ENCODE measurements at places on chromosomes 7 and 10.
A peak's percentile ranks its signal among the peaks of the same experiment; 100 is the strongest.

DNA sequence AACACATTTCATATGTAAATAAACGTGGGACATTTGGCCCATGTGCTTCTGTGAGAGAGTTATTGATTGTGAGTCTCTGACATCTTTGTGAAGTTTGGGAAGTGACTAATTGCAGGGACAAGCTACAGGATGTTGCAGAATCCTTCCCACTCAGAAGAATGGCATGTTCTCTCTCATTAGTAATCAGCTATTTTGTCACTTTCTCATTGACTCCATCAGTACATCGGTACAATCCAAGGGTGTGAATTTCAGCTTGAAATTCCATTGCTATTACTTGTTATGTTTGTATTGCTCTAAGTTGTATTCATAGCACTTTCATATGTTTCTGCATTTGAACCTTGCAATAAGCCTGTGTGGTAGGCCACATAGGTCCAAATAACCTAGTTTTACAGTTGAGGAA is 100.0 kb upstream of the KCNMA1 start:
- DNase-seq = no peak

- DNase-seq = no peak
These were observed 70.9 kb downstream of the GCC1 start for GRCh38 chr7:127514499-127514898.

DNA sequence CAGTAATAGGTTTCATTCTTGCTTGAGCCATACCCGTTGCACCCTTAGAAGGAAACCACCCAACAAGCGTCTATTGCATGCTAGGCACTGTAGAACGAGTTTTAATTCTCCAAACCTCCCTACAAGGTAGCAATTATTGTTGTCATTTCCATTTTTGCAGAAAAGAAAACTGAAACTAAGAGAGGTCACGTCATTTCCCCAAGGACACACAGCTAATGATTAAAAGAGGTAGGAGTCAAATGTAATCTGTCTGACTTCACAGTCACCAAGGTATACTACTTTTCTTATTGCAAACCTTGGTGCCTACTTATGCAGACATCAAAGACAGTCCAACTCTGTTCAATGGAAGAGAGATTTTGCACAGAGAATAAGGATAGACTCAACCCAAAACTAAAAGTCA is 49.1 kb upstream of the C1QL3 start:
- no peak for DNase-seq

GRCh38 chr7:37181550-37181932 is 267.1 kb downstream of the ELMO1 start:
- DNase-seq = no peak

DNA sequence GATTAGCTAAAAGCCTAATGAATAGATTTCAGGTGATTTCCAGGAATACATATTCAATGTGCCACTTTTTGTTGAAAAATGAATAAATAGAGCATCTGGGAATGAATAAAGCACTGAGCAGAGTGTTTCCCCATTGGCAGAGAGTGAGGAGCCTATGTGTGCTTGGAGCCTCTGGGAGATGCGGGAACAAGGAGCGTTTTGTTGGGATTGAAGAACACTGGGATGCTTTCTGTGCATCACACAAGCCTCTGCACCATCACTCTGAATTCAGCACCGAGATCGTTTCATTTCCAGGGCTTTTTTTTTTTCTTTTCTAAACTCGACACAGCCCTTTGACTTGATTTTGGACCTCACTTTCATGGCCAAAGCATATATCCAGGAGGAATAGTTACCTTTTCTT is 111.4 kb downstream of the BAMBI start:
- DNase-seq = no peak

- DNase-seq = peak; percentile 13
These were observed 534 bp upstream of the ACBD5 start for GRCh38 chr10:27241010-27241651.

DNA sequence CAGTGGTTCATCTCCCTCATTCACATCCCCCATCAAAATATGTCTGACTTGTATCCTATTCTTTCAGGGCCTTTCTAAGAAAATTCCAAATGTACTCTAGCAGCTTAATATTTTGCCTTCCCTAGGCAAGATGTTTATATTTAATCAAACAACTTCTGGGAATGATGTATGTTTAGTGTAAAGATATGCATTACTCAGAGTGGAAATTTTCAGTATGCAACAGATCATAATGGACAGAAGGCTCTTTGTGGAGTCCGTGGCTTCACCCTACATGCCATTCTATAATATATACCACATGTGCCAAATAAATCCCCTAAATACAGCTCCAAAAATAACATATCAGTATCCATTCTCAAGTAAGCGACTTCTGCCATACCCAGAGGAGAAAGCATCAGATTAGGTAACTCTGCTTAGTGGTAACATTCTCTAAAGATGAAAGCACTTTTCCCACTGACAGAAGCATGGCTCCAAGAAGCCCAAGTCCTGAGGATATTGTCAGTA is 316.6 kb downstream of the KCNMA1 start:
- DNase-seq = no peak

DNA sequence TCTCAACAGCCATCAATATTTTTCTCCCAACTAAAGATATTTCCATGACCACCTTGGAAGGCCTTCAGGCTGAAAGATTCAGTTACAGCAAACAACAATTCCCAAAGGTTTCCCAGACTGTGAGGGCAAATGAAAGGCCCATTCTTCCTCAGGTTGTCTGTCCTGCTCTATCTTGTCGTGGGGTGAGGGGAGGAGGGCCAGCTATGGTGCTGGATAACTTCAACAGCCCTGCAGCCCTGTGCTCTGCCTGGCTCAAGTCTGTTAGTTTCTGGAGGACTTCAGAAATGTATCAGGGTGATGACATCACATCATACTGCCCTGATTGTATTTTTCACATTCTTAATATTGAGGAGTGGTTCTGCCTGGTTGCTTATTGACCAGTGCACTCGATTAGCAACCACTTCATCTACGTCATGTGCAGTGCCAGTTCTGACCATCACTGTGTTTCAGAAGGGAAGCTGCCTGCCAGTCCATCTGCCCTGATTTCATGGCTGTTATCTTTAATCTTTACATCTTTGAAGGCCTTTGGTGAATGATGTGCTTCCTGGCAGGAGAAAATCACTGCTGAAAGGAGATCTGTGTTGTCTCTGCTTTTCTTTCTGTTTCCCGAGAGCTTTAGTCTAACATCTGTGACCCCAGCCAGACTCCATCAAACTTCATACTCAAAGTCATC is 135.5 kb downstream of the NRF1 start:
- no peak for DNase-seq

- DNase-seq = no peak
These were observed 103.8 kb downstream of the ARMH3 start for GRCh38 chr10:101952191-101952590.

DNA sequence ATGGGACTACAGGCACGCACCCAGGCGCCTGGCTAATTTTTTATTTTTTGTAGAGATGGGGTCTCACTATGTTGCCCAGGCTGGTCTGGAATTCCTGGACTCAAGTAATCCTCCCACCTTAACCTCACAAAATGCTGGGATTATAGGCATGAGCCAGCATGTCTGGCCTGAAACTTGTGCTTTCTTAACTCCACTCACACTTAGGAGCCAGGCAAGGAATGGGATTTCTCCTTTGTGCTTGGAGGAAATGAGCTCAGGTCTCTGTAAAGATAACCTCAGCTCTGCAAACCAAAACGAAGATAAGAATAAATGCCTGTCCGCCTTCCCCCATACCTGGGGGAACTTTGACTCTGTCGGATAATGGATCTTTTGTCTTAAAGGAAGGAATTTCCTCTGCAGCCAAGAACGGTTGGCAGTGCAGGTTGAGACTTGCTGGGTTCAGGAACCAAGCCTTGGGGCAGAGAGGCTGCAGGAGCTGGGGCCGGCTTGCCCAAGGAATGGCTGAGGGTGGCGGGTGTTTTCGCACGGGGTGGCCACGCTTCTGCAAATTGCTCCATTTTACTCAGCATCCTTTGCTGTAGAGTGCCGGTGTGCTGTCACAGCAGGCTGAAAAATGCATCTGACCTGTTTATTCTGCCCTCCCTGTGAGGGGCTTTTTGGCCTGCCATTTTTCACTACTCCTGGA is 174.2 kb downstream of the KIAA1217 start:
- no peak for DNase-seq

GRCh38 chr7:105098863-105099515 is 85.0 kb downstream of the KMT2E start:
- no peak for DNase-seq

Measured in stimulated activated CD8-positive, alpha-beta memory T cell treated with anti-CD3 and anti-CD28 coated beads, Interleukin-7, amount 100 ng/mL, for 1 hour (primary cell).